Epithelial cell of umbilical artery (primary cell): ENCODE measurements at places on chromosomes 7 and 10. TPM values are rescaled to one million over a fixed set of nuclear protein-coding genes. Genes with fewer than 3 reads are reported as not detected.

Gene SEM1
- total RNA-seq: 31.0 and 42.6 TPM in 2 replicates

Gene SLC26A5
- total RNA-seq: not detected in 2 replicates

Gene DCLRE1A
- 4.9 and 7.9 TPM in 2 replicates for total RNA-seq

Gene SPDYE9
- total RNA-seq: not detected in 2 replicates

Gene FOXI2
- total RNA-seq: not detected in 2 replicates

Gene NXPH1
- total RNA-seq: not detected in 2 replicates

Gene CAV1
- total RNA-seq: 772 and 1,370 TPM in 2 replicates

Gene ZNF33B
- total RNA-seq: 10.1 and 13.5 TPM in 2 replicates

Gene GSTO1
- 258 and 350 TPM in 2 replicates for total RNA-seq

Gene VPS37D
- 2.9 and 4.2 TPM in 2 replicates for total RNA-seq

Gene STK31
- under 0.01 TPM in 1 of 2 replicates, not detected in the other for total RNA-seq

Gene ZSCAN25
- total RNA-seq: 9.4 and 10.4 TPM in 2 replicates

Gene INA
- under 0.01 and 0.15 TPM in 2 replicates for total RNA-seq

Gene IFIT2
- 0.97 and 15.2 TPM in 2 replicates for total RNA-seq

Gene CALCR
- not detected in 2 replicates for total RNA-seq

Gene PLXDC2
- under 0.01 and 0.15 TPM in 2 replicates for total RNA-seq

Gene GJD4
- total RNA-seq: not detected in 2 replicates

Gene PNLIPRP2
- not detected in 2 replicates for total RNA-seq

Gene CAMK2B
- 0.15 and 1.6 TPM in 2 replicates for total RNA-seq

Gene DUSP5
- 20.4 and 22.1 TPM in 2 replicates for total RNA-seq

Gene PPP1R17
- total RNA-seq: not detected in 2 replicates

Gene HOXA7
- total RNA-seq: 1.4 and 1.9 TPM in 2 replicates

Gene GDF2
- not detected in 2 replicates for total RNA-seq

Gene AKR1B15
- total RNA-seq: not detected in 2 replicates

Gene PIP
- total RNA-seq: not detected in 2 replicates

Gene UCN3
- total RNA-seq: not detected in 2 replicates

Gene RBP3
- total RNA-seq: not detected in 2 replicates

Gene CALY
- total RNA-seq: not detected in 2 replicates

Gene SEMA3C
- total RNA-seq: 2.6 and 5.9 TPM in 2 replicates

Gene ITGB8
- total RNA-seq: 1.4 and 1.9 TPM in 2 replicates

Gene CPVL
- total RNA-seq: not detected in 2 replicates

Gene TAX1BP1
- 78.9 and 97.7 TPM in 2 replicates for total RNA-seq

Gene HOXA1
- 0.30 and 0.32 TPM in 2 replicates for total RNA-seq

Gene ANKRD61
- total RNA-seq: 0.32 TPM in 1 of 2 replicates, not detected in the other

Gene MRPS24
- total RNA-seq: 85.0 and 89.0 TPM in 2 replicates

Gene ACBD5
- 21.4 and 34.0 TPM in 2 replicates for total RNA-seq

Gene NPSR1
- not detected in 2 replicates for total RNA-seq

Gene TRIM50
- not detected in 2 replicates for total RNA-seq

Gene ARMS2
- total RNA-seq: 0.65 TPM in 1 of 2 replicates, not detected in the other

Gene ARMH3
- total RNA-seq: 5.8 and 10.3 TPM in 2 replicates
